ENCODE measurements at places on chromosomes 3 and 15.

DNA sequence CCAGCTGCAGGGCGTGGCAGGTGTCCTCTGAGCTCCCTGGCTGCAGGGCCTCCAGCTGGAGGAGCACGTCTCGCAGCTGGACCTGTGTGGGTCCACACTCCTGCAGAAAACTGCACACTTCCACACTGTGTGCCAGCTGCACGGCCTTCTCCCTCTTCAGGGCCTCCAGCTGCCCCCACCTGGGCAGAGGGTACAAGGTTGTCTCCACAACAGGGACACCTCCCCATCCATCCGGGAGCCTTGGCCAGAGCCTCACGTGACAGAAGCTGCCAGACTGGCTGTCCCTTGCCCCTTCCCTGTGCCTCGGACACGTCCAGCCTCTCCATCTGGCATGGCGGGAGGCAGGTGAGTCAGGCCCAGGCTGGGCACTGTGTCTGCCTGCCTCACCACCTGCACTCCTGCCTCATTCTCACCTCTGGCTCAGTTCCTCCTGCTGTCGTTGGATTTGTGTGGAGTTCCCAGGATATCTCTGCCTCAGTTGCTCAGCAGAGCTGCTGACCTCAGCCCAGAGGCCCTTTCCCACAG is 14.5 kb downstream of the SPTBN5 start:
- DNase-seq = no peak

- no peak for DNase-seq
These were observed 250.3 kb downstream of the SLC9A9 start for GRCh38 chr3:143597774-143598652.

DNA sequence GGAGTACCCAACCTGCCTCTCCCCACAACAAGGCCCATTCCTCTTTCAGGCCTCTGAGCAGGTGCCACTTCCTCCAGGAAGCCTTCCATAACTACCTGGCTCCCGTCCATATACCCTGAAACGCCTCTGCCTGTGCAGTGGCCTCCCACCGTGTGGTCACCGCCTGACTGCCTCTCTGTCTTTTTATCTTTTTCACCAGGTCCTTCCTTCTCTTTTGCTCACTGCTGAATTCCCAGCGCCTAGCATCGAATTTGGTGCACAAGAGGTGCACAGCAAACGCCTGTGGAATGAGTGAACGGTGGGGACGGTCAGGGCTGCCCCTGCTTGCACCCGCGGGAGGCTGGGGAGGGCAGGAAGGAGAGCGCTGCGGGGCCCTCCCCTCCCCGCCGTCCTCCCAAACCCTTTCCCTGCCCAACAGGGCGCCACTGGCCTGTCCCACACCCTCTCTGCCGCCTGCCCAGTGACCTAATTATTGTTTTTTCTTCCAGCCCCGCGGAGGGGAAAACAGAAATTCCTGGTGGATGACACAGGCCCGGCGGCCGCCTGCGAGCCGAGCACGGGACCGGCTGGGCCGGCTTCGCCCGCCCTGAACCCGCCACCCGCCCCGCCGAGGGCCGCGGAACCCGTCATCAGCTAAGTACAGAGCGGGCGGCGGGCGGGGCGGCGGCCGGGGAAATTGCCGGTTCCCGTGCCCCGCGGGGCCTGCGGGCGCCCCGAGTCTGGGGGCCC is 140.1 kb downstream of the SMAD6 start:
- DNase-seq = peak; percentile 45

- no peak for DNase-seq
These were observed 43.9 kb downstream of the SOX14 start for GRCh38 chr3:137807998-137808397.

DNA sequence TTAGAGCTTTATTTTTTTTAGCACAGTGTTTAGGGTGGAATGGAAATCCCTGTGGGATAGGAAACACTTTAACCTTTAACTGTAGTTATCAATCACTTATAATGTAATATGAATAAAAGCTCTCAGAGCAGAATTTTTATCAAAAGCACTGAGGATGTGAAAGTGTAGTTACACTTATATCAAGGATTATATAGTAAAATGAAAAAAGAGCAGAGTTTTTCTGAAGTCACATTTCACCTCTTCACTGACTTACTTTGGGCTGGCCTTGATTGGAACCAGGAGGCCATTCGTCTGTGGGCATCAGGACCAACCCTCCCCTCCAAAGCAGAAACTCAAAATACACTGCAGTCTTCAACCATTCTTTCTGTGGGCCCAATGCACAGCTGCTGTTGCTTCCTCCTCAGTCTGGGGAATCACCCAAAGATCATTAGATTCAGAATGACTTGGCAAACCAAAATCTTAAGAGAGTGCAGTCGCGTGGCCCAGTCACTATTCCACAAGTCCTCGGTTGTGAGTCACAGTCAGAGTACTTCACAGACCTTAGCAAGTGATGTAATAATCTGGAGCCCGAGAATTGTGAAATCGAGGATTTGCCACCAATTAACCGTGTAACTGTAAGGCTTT is 132.6 kb upstream of the COL8A1 start:
- DNase-seq = no peak

- DNase-seq = no peak
These were observed 51.5 kb downstream of the EOMES start for GRCh38 chr3:27670619-27671018.

GRCh38 chr3:124924741-124925140 is 9.8 kb downstream of the MUC13 start:
- DNase-seq = no peak

GRCh38 chr15:66947471-66947870 is 117.9 kb upstream of the SMAD3 start:
- no peak for DNase-seq

GRCh38 chr3:152583963-152584362 is 251.0 kb upstream of the P2RY1 start:
- no peak for DNase-seq

GRCh38 chr3:152219216-152219615 is 49.5 kb upstream of the MBNL1 start:
- DNase-seq = no peak

GRCh38 chr3:100682056-100682853 is 27.0 kb upstream of the TFG start:
- no peak for DNase-seq

- DNase-seq = no peak
These were observed 247.9 kb downstream of the SATB1 start for GRCh38 chr3:18177271-18177670.

- peak; percentile 73 for DNase-seq
These were observed 13.4 kb downstream of the WDR48 start for GRCh38 chr3:39065197-39065596.

- peak; percentile 57 for DNase-seq
These were observed 463 bp downstream of the TERC start for GRCh38 chr3:169764312-169764881.

- DNase-seq = no peak
These were observed 217.9 kb upstream of the KCNMB2 start for GRCh38 chr3:178318340-178318739.

- DNase-seq = no peak
These were observed 507.6 kb downstream of the NR2F2 start for GRCh38 chr15:96838081-96838480.

DNA sequence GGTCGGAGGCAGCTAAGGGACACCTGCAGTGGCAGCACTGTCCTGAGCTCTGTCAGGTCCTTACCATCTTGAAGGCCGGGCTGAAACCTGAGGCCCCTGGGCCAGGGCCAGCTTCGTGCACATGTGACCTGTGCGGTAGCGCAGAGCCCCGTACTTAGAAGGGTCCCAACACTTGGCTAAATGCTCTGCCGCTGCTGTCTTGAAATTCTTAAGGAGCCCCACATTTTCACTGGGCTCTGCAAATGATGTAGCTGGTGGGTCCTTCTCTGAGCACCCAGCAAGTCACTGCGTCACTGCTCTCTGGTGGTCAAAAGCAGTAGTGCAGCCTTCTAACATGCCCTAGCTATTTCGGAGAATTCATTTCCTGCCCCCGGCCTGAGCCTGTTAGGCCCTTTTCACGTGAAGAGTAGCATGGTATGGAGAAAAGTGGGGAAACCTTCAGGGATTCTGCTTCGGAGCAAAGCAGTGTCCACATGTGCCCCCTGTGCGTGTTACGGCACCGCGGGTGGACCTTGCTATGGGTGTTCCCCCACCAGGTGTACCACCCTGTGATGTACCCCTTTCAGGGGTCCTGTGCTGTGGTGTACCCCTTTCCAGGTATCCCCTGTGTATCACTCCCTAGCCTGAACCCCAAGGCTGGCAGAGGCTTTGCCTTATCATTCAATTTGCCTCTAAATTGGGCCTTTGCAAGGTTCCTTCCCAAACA is 79.7 kb downstream of the TMEM266 start:
- DNase-seq = peak; percentile 84

DNA sequence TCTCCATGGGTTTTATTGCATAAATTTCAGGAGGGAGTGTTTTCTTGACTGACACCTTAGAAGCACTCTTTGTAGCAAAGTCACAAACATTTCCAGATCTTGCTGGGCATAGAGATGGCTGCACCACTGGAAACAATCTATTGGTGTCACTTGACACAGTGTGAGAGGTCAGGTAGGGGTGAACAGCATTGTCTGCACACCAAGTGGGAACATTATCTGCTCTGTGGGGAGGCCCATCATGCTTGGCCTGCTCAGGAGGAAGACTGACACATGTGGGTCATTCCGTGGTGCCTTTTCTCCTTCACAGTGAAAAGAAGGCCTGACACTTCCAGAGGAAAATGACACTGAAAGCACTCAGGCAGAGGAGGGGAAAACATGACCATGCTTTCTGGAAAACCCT is 149.9 kb upstream of the GALNT15 start:
- DNase-seq = no peak

DNA sequence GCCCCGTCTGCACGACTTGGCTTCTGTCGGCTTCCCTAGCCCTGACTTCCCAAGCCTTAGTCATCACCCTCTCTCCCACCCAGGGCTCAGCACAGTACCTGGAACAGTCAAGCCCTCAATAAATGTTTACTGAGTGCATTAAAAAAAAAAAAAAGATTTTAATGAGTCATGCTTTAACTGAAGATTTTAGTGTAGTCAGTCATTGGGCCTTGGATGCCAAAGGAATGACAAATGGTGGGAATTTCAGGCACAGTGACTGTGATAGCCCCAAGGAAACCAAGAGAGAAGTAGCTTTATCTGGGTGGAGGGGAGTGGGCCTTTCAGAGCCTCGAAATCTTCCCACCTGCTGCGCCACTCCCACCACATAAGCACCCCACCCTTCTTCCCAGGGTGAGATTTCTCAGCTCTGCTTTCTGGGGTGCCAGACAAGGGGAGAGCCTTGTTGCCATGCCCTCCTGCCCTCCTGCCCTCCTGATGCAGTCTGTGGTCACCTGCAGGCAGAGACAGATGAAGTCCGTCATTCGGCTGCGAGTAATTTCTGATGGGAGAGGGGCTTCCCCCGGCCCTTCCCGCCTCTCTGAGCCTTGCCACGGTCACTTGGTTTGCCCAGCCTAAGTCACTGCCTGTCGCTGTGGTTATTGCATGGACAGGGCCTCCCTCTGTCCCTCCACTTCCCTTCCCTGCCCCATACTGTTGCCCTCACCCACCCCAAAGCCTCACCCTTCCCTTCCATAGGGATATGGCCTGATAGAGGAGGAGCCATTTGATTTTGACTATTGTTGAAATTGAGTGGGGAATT is 41.8 kb downstream of the SMAD3 start:
- no peak for DNase-seq

GRCh38 chr3:158094235-158095110 is 11.7 kb downstream of the SHOX2 start:
- no peak for DNase-seq

GRCh38 chr15:99412082-99412481 is 153.7 kb upstream of the MEF2A start:
- no peak for DNase-seq

- no peak for DNase-seq
These were observed 256.2 kb upstream of the RARB start for GRCh38 chr3:25171897-25172296.

DNA sequence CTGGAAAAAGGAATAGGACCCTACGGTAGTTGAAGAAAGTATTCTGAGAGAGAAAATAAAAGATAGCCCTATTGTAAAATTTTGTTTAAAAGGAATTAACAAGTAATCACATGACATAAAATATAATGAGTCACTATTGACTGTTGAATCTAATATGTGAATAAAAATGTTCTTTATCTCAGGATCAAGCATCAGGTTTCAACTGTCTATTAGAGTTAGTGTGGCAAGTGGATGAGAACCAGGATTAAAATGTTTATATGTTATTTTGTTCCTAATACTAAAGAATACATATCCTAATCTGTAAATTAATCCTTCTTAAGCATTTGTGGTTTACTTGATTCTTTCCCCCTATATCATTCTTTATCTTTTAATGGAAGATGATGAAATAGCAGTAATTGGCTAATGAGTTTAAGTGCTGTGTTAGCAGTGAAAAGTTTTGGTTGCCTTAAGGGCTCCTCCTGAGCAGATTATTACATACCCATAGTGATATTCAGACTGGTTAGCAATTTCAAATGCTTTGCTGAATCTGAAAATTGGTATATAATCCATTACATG is 101.8 kb upstream of the BCHE start:
- no peak for DNase-seq

DNA sequence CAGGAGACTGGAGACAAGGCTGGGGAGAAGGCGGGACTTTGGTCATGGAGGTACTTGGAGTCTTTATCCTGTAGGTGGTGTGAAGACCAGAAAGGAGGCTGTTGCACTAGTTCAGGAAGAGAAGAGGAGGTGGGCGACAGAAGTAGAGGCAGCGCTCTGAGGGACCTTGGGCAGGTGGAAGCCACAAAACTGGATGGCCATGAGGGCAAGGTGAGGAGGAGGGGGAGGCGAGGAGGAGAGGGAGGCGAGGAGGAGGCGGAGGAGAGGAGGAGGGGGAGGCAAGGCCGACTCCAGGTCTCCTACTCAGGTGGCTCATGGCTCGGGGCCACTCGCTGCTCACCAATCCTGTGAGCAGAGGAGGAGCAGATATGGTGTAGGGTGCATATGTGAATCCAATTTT is 125.6 kb downstream of the RPLP1 start:
- DNase-seq = no peak

GRCh38 chr3:66609660-66610561 is 109.1 kb upstream of the LRIG1 start:
- DNase-seq = no peak

DNA sequence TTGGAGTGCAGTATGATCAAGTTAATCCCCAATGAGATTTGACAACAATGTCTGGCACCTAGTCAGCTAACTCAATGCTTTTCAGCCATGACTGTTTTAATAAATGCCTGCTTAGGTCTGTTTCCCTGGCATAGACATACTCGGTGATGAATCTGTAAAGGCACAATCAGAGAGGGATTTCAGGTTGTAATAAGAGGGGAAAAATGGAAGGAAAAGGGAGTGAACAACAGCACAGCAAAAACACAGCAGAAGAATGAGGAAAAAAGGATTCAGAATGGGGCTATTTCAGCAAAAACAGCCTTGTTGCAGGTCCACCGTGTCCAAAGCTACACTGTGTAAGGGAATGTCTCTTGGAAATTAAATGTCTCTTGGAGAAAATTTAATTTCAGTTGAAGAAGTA is 19.3 kb upstream of the CHD2 start:
- no peak for DNase-seq

GRCh38 chr3:16299746-16300145 is 34.7 kb downstream of the OXNAD1 start:
- DNase-seq = no peak

Data from germinal center (tissue), 1 donor.